ENCODE measurements at places on chromosomes 4 and X. TPM values are rescaled to one million over a fixed set of nuclear protein-coding genes. Genes with fewer than 3 reads are reported as not detected.

PDCL2 gene
- not detected for total RNA-seq

CCDC120 gene
- 30.8 TPM for total RNA-seq

GLUD2 gene
- total RNA-seq: 19.6 TPM

GPR34 gene
- total RNA-seq: not detected

TMEM156 gene
- 10.4 TPM for total RNA-seq

FAM9C gene
- not detected for total RNA-seq

TLR10 gene
- not detected for total RNA-seq

AFF1 gene
- total RNA-seq: 40.2 TPM

APLN gene
- total RNA-seq: 0.35 TPM

SMIM31 gene
- total RNA-seq: 1.9 TPM

USP51 gene
- 1.2 TPM for total RNA-seq

STATH gene
- not detected for total RNA-seq

C4orf51 gene
- not detected for total RNA-seq

TMPRSS11B gene
- not detected for total RNA-seq

ACE2 gene
- 46.7 TPM for total RNA-seq

BEX2 gene
- 2.5 TPM for total RNA-seq

RFC1 gene
- total RNA-seq: 33.3 TPM

PRDM8 gene
- 1.8 TPM for total RNA-seq

Measured in Calu3 (cell line).